Stimulated activated CD4-positive, alpha-beta T cell treated with anti-CD3 and anti-CD28 coated beads, Interleukin-15, amount 100 ng/mL, for 48 hours (primary cell): ENCODE measurements at places on chromosomes 1 and 21.

- no peak for DNase-seq
Measured at GRCh38 chr1:27489501-27489972, 430 bp downstream of the WASF2 start.

DNA sequence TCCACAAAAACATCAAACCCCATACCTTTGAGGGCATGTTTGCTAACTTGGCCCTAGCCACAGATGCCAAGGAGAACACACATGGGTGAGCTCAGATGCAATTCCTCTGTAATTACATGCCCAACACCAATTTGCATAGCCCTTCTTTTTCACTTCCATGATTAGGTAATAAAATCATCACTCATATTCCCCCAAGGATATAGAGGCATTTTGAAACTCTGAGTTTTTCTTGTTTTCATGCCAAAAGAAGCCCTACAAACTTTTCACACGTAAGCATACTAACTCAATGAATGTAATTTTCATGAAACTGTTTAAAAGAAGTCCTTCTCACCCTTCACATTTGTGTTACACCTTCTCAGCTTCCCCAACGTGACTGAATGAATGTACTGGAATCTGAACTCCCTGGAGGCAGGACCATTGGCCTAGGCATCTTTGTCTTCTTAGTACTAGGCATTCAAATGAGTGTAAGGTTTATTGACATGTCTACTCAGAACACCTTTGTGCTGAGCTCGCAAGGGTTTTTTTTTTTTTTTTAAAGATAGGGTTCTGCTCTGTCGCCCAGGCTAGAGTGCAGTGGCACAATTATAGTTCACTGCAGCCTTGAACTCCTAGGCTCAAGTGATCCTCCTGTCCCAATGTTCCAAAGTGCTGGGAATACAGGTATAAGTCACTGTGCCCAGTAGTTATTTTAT, 31.0 kb downstream of the FBXO42 start:
- no peak for DNase-seq

- no peak for DNase-seq
Measured at GRCh38 chr1:94422115-94422820, 4.1 kb downstream of the ABCD3 start.

GRCh38 chr1:36778740-36779139, 255.6 kb downstream of the GRIK3 start:
- no peak for DNase-seq

GRCh38 chr1:170274131-170274501, 128.4 kb downstream of the NTMT2 start:
- DNase-seq: no peak
